DND-41 (cell line): ENCODE measurements at places on chromosomes 2 and 18.

GRCh38 chr2:203804764-203805485, 62.6 kb upstream of the CTLA4 start:
- no peak for DNase-seq

DNA sequence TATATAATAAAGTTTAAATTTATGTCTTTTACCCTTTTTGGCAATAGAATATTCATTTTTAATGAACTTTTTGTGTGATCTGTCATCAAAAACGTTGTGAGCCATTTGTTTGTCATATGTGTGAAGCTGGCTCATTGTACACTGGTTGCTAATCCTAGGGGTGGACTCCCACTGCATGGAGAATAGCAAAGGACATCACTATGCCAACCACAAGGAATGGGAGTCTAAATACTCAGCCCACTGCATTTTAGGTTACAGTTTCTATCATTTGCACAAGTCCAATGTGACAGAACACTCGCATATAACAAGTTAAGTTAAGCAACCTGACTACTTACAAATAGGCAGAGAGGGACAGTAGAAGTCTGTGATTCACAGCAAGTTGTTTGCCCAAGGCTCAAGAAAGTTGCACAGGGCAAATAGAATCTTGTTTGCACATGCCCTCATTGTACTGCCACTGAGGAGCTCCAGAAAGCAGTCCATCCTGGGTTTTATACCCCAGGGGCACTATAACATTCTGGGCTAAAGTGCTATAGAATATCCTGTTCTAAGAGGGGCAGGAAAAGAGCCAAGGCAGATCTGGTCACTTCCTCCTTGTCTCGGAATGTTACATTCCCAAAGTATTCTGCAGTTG, 545.9 kb upstream of the GCFC2 start:
- DNase-seq, result no peak

DNA sequence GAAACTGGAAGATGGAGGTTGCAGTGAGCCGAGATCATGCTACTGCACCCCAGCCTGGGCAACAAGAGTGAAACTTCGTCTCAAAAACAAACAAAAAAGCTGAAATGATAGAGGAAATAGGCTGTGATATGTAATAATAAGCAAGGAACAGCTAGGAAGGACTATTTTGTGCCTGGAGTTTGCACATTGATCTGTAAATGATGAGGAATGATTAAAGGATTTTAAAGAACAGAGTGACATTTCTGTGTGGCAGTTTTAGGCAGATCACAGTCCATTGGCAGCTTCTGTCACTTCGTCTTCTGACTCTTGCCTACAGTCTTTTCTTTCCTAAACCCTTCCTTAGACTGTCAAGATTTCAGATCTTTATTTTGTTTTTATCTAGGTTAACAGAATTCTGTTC, 19.4 kb downstream of the EPB41L5 start:
- DNase-seq, result no peak

- no peak for DNase-seq
Measured at GRCh38 chr2:42764096-42764495, at the start of gene OXER1. Gene OXER1, minus strand, starts transcription at chr2:42764135. Its CDS starts 73 bp downstream, at chr2:42764062.
